ENCODE measurements at places on chromosomes 4 and X. TPM values are rescaled to one million over a fixed set of nuclear protein-coding genes. Genes with fewer than 3 reads are reported as not detected.

The PITX2 gene
- total RNA-seq, result 0.95 TPM

The CYSLTR1 gene
- not detected for total RNA-seq

The SERTM2 gene
- not detected for total RNA-seq

The OTUD6A gene
- total RNA-seq, result not detected

The DGKK gene
- total RNA-seq, result not detected

The MAGEC1 gene
- total RNA-seq, result not detected

The CDS1 gene
- total RNA-seq, result 0.32 TPM

The MUC7 gene
- total RNA-seq, result not detected

The CRMP1 gene
- 0.07 TPM for total RNA-seq

The FGB gene
- 0.61 TPM for total RNA-seq

The FATE1 gene
- not detected for total RNA-seq

The NDST3 gene
- 0.12 TPM for total RNA-seq

The NSD2 gene
- 50.6 TPM for total RNA-seq

The ARHGAP4 gene
- total RNA-seq, result 51.5 TPM

The LAMP2 gene
- total RNA-seq, result 106 TPM

The CTAG1B gene
- not detected for total RNA-seq

The FOXR2 gene
- not detected for total RNA-seq

The EPGN gene
- total RNA-seq, result 146 TPM

The SAGE1 gene
- total RNA-seq, result not detected

The FAM9B gene
- total RNA-seq, result not detected

The MAGEA10 gene
- total RNA-seq, result not detected

The MGAT4D gene
- not detected for total RNA-seq

The GCNA gene
- 5.3 TPM for total RNA-seq

The RNF175 gene
- total RNA-seq, result not detected

The CT45A9 gene
- total RNA-seq, result not detected

The RNF212 gene
- 13.3 TPM for total RNA-seq

The RHOXF2 gene
- total RNA-seq, result not detected

The GRSF1 gene
- 90.0 TPM for total RNA-seq

The PRSS12 gene
- 1.1 TPM for total RNA-seq

The MND1 gene
- 33.6 TPM for total RNA-seq

The TCEAL1 gene
- total RNA-seq, result 38.9 TPM

The SYTL4 gene
- 7.4 TPM for total RNA-seq

The NSUN7 gene
- not detected for total RNA-seq

The TCP11X1 gene
- total RNA-seq, result not detected

The COL4A5 gene
- total RNA-seq, result 193 TPM

The DRD5 gene
- not detected for total RNA-seq

The TEC gene
- total RNA-seq, result 2.9 TPM

The MTM1 gene
- 12.2 TPM for total RNA-seq

The MAP7D2 gene
- 0.23 TPM for total RNA-seq

The HHIP gene
- 0.09 TPM for total RNA-seq

The MAGEA2 gene
- not detected for total RNA-seq

The IL15 gene
- total RNA-seq, result 4.6 TPM

The MAGEA2B gene
- total RNA-seq, result not detected

The MAGEB10 gene
- not detected for total RNA-seq

The ZFP92 gene
- total RNA-seq, result 0.67 TPM

The STATH gene
- not detected for total RNA-seq

The ATOH1 gene
- not detected for total RNA-seq

The NAT8L gene
- total RNA-seq, result 7.1 TPM

The HSFX2 gene
- total RNA-seq, result not detected

The UGT2A1 gene
- not detected for total RNA-seq

The BEX2 gene
- total RNA-seq, result 41.1 TPM

The DDX60 gene
- 5.3 TPM for total RNA-seq

The GAGE1 gene
- total RNA-seq, result not detected

Measured in NCI-H460 (cell line).